CD4-positive, alpha-beta T cell (primary cell): ENCODE measurements at places on chromosomes 13 and 19.

DNA sequence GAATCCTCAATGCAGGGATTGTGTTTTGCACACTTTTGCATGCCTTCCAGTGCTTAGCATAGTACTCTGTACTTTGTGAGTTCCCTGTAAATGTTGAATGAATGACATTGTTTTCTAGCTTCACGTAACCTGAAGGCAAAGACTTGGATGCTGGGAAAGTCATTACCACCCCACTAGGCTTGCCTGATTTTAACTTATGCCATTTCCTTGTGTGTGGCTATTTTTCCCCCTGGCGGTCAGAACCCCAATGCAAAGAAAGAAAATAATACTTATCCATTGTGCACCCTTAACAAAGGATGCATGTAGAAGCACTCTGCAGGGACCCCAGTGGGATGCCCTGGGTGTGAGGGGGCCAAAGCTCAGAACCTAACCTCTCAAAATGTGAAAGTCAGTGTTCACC is 1.2 kb upstream of the ENOX1 start:
- DNase-seq = no peak

DNA sequence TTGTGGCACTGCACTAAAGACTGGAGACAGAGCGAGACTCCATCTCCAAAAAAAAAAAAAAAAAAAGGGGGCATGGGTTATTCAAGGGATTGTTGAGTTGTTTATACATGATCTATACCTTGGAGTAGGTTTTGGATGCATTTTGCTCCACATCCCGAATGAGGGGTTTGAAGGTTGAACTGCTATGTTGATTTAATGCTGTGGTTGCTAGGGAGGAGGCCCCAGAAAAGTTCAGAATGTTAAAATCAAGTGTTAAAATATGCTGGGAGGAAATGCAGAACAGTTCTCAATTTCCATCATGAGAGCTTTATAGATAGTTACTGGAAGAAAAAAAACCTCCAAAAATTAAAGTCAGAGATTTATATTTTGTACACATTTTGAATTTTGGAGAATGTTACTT is 116.5 kb downstream of the DNAJC15 start:
- DNase-seq = no peak

DNA sequence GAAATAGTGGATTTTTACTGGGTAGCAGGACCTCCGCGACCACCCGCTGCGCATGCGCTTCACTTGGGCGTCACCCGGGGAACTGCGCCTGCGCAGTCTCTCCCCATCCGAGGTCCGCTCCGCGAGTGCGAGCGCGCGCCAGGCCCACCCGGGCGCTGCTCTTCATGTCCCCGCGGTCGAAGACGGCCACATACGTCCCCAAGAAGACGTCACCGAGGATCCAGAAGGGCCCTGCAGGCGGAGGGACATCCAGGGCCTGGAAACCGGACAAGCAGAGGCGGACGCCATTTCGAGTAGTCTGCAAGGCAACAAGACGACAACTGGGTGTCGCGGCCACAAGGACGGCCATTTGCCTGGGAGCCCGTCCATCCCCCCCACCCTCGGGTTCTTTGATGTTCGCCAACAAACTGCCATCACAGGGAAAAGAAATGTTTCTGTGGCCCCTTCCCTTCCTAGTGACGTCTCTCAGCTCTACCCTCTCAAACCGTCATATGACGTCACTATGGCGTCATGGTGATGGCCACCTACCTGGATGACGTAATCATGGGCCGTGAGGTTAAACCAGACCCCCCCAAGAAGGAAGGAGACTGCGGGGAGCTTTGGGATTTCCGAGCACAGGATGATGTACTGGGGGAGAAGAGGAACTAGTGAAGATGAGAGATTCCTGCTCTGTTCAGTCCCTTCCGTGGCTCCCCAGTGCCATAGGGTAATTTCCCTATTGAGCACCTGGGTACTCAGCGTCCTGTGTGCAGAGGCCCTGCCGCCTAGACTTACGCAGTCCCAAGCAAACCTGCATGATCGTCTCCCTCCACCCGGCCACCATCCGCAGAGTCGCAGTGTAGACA is 6.7 kb downstream of the NAPSA start:
- DNase-seq = peak; percentile 52

DNA sequence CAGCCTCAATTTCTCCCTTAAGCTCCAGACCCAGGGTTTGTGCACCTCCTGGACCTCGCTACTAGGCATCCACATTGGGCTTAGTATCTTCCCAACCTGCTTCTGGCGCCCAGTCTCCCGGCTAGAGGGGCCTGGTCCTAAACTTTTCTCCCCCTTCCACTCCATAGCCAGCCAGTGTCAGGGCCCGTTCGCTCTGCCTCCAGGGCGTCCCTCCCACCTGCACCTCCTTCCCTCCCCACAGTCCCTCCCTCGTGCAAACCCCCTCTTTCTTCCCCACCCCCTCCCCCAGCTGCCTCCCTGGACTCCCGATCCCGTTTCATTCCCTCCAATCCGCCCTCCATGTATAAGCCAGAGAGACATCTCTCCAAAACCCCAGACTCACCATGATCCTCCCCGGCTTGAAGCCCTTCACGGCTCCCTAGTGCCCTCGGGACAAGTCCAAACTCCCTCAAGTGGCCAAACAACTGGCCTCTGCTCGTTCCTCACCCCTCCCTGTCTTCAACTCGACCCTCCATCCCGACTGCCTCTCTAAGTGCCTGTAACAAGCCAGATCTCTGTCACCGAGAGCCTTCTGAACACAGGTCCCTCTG is 997 bp upstream of the SAMD4B start:
- DNase-seq = peak; percentile 5

GRCh38 chr13:34523406-34523805 is 418.7 kb upstream of the NBEA start:
- DNase-seq = no peak

DNA sequence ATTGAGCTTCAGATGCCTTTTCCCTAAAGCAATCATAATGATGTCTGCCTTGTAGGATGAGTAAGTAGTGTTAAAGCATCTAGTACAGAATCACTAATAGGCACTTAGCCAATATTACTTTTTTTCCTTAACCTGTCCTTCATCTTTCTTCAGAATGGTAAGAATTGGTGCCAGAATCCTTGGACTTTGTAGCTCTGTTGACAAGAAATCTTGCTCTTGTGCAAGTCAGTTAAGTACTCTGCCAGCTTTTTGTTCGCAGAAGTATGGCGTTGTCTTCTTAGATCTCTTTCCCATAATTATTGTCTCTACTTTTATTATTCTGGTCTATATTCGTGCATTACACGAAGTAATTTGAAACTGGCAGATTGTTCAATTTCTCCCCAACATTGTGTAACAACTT is 554.5 kb downstream of the PCDH9 start:
- DNase-seq = no peak
